SIG-M5 (cell line): ENCODE measurements at places on chromosomes 5 and 9.

- no peak for DNase-seq
Observed at GRCh38 chr5:157252711-157253465, 13.0 kb upstream of the CYFIP2 start.

DNA sequence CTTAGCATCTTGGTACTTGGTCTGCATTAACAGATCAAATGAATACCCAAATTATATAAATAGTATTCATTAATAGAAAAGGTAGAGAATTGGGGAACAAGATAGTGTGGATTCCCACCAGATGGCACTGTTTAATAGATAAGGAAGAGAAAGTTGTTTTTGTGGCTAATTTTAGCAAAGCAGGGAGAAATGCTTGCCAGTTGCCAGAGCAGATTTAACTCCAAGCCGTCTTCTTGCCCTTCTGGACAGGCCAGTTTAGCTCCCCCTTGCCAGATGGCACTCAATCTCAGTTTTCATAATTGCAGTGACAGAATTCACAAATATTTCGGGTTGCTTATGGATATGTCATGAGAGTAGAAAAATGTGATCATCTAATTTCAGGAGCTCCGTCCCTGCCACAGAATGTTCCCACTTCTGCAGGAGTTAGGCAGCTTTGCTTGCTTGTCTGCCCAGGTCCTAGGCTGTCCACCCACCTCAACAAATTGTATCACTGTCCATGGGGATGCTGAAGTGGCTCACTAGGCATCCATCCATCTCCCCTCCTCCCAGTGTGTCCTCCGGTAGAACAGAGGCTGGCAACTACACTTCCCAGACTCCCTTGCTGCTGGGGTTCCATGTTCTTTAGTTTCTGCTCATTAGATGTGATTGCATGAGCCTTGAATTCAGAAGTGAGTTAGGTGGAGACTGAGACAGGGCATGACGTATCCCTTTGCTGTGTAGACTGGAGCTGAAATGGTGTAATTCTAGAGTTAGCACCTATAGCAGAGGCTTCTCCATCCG lies 11.8 kb upstream of the HEXB start:
- DNase-seq = no peak

DNA sequence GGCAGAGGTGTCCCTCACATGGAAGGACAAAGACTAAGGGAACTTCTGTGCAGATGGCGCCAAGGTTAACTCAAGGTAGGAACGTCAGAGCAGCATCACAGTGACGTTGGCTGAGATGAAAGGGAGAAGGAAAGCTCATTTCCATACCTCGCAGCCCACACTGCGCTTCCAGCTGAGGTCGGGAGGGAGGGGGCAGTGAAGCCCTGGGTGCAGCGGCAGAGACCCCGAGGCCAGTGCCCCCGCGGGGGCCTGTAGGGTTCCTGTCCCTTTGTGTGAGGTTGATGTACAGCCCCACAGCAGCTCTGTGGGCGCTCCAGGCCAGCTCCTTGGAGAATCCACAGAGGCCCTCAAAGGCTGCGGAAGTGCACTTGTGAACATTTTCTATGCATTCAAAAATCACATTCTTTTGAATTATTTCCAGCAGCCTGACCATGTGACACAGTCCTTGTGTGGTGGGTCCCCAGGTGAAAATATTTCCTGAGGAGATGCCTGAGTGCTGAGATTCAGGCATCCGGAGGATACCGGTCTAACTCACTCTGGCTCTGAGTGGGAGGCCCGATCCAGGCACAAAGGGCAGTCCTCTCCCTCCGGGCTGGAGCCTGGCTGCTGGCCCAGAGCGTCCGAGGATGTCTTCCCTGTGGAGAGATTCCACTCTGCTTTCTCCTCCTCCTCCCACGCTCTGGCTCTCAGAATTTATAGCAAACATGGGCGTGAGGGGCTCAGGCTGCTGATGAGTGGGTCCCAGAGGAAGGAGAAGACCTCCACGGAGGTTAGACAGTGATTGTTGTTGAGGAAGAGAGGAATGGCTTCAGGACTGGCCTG lies 150.7 kb downstream of the ICE1 start:
- no peak for DNase-seq

GRCh38 chr9:134712243-134712642 lies 70.6 kb downstream of the COL5A1 start:
- no peak for DNase-seq

DNA sequence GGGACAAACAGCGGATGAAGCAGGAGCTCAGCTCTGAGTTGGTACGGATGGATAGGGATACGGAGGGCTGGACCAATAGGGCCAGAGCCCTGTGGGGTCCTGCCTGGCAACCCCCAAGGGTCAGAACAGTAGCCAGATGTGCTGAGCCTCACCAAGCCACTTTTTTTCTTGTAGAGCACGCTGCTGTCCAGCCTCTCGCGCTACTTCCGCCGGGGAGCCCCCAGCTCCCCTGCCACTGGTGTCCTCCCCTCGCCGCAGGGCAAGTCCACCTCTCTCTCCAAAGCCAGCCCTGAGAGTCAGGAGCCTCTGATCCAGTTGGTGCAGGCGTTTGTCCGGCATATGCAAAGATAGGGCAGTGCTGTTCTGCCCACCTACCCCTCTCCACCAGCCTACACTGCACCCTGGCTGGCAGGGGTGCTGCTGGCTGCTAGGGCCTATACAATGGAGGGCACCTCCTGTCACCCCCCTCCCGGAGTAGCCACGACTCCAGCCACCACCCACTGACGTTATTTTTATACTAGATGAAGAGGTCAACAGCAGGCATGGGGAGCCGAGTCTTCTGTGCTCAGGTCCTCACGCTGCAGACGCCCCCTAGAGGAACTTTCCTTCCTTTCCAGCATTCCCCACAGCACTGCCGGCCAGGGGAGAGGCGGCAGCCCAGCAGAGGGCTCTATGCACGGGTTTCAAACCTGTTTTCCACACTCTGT lies 21.6 kb downstream of the SH3GLB2 start:
- DNase-seq = no peak

GRCh38 chr9:33022303-33022702 lies 2.8 kb upstream of the DNAJA1 start:
- no peak for DNase-seq

DNA sequence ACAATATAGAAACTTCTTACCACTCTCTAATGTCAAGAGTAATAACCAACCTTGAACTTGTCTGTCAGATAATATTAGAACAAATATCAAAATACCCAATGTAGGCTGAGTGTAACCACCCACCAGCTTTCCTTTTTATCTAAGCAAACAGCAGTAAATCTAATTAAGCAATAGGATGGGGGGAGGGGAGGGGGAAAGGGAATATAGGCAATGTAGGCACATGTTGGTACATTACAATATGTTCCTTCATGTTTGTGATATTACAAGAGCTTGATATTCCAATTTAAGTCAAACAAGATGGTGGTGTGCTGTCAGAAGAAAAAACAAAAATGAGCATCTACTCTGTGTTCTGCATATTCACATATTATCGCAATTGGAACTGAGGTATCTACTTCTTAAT lies 158.2 kb downstream of the DENND1A start:
- no peak for DNase-seq

DNA sequence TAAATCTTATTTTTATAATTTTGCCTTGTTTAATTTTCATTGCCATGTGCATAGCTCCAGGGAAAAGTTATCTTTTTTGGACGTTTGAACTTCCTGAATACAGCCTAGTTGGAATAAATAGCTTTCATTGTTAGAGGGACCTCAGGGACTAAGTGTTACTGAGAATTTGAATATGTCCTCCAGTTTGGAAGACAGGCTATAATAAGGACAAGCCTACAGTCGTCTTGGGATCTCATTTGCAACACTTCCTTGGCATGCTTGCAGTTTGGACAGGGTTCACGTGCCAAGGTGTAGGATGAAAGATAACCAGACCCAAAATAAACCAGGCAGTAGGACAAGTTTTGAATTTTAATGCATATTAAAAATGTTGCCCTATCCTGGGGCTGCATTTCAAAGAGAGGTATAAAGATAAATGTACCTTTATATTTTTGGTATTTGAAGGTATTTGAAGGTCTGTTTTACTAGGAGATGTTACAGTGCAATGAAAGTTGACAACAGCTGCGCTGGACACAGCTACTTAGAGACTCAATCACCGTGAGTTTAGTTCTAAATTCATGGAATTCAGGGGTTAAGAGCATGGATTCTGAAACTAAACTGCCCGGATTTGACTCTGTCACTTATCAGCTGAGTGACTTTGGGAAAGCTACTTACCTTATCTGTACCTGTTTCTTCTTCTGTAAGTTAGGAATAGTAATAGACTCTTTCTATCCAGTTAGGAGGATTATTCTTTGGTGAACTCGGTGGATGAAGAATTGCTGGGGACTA lies 134.1 kb downstream of the ACTBL2 start:
- DNase-seq = no peak

GRCh38 chr9:557601-558201 lies 283.8 kb upstream of the DMRT1 start:
- DNase-seq = no peak
